Lung (tissue), 17 donors: ENCODE measurements at places on chromosomes 2 and 18. TPM values are rescaled to one million over a fixed set of nuclear protein-coding genes. Genes with fewer than 3 reads are reported as not detected.

OTOS gene
- not detected for total RNA-seq

CLHC1 gene
- 13.6 TPM for total RNA-seq

SCN7A gene
- total RNA-seq: 39.8 TPM

ITGA4 gene
- 18.3 TPM for total RNA-seq

ANKRD30B gene
- not detected for total RNA-seq

HSPE1 gene
- total RNA-seq: 154 TPM

NEU2 gene
- not detected for total RNA-seq

TM4SF20 gene
- total RNA-seq: not detected

FOXI3 gene
- total RNA-seq: 0.17 TPM

CCT4 gene
- total RNA-seq: 101 TPM

MEIS1 gene
- total RNA-seq: 158 TPM

BOK gene
- 44.3 TPM for total RNA-seq

DAW1 gene
- total RNA-seq: 18.7 TPM

DNA sequence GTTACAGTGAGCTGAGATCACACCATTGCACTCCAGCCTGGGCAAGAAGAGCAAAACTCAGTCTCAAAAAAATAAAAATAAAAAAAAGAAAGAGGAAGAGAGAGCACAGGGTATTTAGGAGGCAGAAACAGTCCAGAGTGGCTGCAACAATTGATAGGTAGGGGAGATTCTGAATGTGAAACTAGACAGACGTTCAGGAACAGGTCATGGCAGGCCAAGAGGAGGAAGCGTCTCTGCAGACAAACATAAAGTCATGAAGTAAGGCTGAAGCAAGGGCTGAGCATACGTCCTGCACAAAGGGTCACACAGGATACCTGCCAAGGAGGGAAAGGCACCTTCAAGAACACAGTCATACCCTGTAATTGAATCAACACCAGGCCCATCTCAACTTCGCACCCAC is 64.1 kb upstream of the ZNF532 start:
- no peak for DNase-seq

GRCh38 chr2:226159875-226160479 is 639.6 kb downstream of the IRS1 start:
- DNase-seq: peak; percentile 17

GRCh38 chr18:57422313-57422872 is 12.8 kb upstream of the ONECUT2 start:
- DNase-seq: no peak

DNA sequence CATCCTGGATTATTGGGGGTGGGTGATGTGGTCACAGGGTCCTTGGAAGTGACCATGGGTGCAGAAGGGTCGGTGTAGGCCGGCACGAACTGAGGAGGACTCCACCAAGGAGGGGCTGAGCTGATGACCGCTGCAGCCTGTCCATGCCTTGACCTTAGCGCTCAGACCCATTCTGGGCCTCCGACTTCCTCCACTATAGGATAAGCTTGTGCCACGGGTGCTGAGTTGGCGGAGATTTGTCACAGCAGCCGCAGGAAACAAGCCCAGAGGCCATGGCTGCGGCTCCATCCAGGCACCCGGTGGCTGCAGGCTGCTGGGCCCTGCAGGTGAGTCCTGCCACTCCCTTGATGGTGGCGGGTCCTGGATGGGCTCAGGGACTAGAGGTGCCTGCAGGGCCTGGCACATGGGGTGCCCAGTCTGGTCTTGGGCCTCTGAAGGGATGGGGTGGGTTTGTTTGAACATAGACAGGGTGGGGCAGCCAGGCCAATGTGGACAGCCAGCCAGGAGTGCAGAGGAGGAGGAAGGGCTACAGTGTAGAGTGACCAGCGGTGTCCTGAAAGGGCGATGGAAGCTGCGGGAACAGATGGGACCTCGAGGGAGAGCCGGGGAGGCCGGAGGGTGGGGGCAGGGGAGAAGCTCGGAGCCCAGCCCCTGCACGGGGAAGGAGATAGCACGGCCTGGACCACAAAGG is 84.8 kb downstream of the SEPTIN10 start:
- no peak for DNase-seq

- no peak for DNase-seq
Measured at GRCh38 chr2:17355608-17356329, 162.5 kb downstream of the RAD51AP2 start.

DNA sequence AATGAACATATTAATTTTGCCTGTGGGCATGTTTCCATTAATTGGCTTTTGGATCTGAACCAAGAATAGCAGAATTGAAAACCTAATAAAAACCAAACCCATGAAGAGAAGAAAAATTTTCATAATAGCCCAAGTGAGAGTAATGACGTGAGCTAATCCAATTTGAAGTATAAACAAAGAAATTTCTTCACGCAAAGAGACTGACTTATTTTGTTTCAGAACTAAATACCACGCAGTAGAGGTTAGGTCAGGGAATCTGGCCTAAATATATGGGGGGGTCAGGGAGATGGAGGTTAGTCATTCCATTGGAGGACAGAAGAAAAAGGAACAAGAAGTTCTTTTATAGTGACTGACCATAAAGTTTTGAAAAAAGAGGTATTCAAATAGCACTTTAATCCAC is 94.1 kb upstream of the CYP1B1 start:
- no peak for DNase-seq

DNA sequence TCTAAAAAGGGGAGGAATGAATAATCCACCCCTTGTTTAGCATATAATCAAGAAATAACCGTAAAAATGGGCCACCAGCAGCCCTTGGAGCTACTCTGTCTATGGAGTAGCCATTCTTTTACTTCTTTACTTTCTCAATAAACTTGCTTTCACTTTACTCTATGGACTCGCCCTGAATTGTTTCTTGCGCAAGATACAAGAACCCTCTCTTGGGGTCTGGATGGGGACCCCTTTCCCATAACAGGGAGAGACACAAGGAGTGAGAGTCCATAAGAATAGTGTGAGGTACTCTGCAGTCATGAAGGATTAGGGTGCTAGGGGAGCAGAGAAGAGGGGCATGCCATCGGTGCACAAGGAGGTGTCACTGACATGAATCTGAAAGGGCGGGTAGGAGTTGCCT is 159.2 kb upstream of the PGAP1 start:
- DNase-seq: no peak

GRCh38 chr2:56244911-56245530 is 61.2 kb downstream of the CCDC85A start:
- DNase-seq: peak; percentile 13

GRCh38 chr2:78721355-78722033 is 304.0 kb upstream of the REG3G start:
- DNase-seq: no peak

- no peak for DNase-seq
Measured at GRCh38 chr18:55685638-55686037, 97.6 kb upstream of the TCF4 start.

GRCh38 chr2:100981011-100981410 is 21.1 kb upstream of the RPL31 start:
- no peak for DNase-seq

DNA sequence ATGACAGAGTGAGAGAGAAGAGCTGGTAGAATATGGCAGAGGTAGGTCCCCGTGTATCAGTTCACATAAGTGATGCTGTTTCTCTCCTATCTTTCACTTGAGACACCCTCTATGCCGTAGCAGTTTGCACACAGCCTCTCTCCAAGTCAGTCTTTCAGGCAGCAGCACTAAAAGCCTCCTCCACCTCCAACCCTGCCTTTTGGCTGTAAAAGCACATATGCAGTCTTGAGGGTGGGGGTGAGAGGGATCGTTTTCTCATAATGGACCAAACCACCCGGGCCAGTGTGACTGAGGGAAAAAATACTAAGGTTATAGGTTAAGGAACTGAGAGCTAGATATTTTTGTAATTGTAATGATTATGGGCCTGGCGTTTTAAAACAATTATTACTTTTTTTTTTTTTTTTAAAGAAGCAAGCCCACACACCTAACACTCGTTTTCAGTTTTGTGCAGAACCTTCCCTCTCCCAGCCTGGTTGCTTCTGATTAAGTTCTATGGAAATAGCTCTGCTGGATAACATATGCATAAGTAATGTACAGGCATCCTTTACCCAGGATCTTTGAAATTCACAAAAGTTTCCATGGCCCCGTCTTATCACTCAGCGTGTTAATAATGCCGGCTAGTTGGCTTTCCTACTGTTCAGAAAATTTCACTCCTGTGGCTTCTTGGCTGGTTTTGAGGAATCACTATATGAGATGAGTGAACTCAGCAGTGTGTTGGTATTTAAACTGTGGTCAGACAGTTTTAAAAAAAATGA is 112.2 kb upstream of the MEIS1 start:
- DNase-seq: peak; percentile 61

DNA sequence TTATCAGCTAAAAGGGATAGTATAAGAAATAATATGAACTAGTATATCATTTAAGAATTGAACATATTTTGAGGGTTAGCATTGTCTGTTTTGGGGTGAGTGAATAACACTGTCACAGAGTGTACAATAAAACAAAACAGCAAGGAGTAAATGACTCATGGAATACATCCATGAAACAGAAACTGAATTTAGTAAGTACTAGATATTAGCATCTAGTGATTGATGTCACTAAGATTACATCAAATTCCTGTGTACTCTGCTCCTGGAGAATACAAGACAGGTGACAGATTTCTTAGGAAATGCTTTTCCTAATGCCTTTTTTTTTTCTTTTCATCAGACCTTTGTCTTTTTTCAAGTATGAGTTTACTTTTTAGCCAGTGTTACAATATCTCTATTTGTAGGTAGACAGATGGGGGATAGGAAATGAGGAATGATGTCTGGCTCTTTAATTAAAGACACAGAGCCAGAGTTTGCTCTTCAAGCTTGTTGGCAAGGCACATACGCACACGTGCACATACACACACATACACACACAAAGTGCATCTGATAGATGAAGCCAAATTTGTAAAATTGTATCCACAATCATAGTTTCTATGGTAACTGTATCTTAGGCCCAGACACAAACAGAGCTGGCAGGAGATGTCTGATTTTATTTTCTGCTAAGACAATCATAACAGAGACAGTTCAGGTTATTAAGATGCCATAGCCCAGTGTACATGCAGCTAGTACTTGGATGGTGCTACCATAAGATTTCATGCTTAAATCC is 138.2 kb upstream of the NRP2 start:
- peak; percentile 64 for DNase-seq

GRCh38 chr2:65199166-65199565 is 28.5 kb upstream of the ACTR2 start:
- no peak for DNase-seq

DNA sequence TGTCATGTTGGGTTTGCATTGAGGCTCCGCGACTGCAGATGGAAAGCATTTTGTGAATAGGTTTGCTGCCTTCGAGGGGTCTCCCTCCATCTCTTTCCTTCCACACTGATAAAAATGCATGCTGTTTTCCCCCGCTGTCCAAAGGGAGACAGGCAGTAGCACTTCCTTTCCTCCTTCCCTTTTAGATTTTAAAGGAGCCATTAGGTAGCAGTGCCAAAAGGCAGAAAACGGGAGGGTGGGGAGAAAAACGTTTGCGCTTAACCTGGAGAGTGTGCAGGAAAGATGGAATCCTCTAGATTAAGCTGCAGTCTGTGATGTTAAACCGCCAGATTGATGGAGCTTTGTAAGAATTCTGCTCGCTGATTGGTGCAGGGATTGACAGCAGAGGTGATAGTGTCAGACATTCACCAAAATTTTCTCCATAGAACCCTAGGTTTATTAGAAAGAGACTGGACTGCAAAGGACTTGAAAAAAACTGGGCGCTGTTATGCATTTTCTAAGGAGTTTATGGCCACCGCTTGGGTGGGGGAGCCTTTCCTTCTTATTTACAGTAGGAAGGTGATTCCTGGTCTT is 688 bp downstream of the MAPRE2 start:
- no peak for DNase-seq

DNA sequence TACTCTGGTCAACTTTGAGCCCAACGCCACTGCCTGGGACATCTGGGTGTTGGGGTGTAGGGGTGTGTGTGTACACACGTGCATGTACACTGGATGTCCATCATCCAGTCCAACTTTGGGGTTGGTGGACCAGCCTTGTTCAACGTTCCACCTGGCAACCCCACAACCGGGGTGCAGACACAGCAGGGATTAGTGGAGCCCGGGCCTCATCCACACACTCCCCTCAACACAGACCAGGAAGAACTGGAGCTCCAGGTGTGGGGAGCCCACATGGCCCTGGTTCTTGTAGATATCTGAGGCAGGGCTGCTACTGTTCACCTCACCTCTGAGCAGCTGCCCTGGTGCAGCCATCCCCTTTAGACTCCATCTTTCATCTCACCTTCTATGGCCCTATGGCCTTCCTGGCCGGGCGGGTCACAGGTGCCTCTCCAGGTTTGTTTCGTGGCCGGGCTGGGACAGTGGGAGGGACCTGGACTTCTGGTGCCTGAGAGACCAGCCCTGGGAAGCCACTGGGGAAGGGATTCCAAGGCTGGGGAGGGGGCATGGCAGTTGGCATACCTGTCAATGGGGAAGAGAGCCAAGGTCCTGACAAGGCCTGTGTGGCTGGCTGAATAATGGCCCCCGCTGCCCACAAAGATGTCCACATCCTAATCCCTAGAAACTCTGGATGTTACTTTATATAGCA is 7.5 kb downstream of the NEU2 start:
- DNase-seq: no peak

DNA sequence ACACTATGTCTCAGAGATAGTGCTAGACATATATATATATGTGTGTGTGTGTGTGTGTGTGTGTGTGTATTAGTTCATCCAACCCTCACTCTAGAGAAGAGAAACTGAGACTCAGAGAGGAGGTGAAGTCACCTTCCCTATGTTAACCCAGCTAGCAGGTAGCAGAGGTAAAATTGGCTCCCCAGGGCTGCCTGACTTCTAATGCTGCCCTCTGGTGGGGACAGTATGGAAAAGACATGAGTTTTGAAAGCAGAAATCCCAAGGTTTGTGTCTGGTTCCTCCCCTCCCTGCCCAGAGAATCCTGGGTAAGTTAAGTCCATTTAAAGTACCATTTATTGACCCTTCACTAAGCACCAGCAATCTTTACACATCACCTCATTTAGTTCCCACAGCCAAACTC is 137.7 kb downstream of the THNSL2 start:
- DNase-seq: no peak

DNA sequence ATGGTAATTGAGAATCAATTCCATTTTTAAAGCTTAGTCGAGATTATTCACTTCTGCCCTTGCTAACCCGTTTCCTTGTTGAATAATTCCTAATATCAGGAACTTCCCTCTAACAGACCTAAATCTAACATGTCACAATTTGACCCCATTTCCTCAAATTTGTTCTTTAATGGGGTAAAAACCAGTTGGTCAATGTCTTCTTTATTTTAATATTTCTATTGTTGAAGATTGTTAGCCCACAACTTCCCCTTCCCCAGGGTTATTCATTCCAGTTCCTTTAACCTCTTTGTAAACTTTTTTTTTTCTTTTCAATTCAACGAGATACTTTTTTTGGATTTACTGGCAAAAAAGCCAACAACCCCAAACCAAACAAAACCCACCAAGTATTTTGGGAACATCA is 7.3 kb downstream of the TNFRSF11A start:
- DNase-seq: no peak

DNA sequence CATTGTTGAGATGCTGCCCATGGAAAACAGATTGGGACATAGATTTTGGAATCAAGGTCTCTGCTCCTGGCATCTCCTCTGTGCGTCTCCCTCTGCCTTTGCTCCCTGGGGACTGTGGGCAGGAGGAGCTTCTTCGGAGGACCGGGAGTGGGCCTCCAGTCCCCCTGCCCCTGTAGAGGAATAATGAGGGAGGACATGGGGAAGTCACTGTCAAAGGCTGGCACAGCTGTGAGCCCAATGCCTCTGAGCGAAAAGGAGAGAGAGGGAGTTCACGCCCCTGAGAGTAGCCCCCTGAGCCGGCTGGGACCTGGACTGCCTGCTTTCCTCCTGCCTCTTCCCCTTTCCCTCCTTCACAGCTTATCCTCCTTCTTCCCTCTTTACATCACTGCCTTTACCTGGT is 195.0 kb downstream of the LOXHD1 start:
- no peak for DNase-seq

- DNase-seq: peak; percentile 87
Measured at GRCh38 chr2:5590886-5591285, 101.3 kb upstream of the SOX11 start.
